ENCODE measurements at places on chromosomes 7 and 10.

DNA sequence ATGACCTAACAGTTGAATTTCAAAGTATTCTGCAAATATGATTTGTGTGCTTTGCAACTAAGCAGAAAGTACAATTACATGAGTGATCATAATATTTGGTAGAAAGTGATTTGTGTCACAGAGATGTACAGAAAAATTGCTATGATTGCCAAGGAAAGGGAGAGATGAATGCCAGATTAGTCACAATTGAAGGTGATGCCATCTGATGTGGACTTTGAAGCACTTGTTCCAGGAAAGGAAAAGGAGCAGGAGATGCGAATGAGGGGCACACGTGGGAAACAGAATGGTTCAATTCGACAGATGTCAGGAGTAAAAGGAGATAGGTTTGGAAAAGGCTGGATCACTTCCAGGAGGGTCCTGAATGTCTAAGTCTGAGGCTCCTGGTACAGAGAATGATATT is 153.1 kb upstream of the LAMB4 start:
- DNase-seq: no peak

DNA sequence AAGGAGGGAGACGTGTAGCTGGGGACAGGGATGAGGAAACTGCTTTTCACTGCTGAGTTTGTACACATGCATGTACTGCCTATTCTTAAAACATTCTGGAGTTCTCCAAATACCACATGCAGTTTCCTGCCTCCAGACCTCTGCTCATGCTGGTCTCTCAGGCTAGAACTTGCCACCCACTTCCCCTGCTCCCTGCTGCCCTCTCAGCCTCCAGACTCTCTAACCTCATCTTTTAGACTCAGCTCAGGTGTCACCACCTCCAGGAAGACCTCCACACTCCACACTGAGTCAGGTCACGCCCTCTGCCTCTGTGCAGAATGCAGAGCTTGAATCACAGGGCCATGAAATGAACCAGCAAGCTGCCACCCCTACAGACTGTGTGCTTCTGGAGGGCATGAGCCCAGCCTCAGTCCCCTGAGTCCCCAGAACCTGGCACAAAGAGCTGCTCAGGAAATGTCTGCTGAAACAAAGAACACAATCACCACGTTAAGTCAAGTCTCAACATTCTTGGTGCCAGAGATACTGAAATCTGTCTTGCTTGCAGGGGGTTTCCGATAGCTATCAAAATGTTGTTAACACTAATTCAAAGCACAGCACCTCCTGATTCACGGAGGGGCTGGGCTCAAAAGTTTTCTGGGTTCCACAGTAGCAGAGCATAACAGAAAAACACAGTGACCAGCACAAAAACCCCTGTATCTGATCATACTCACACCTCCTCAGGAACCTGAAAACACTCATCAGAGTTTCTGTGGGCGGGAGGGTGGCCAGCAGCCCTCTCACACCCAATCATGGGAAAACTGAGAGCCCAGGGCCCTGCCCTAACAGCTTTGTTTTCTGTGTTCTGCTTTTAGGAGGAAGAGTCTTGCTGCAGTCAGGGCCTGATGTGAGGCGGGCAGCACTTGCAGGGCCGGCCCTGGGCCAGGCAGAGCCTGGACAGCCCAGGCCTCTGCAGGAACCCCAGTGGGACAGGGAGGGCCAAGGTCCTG is 21.1 kb downstream of the FAM53B start:
- no peak for DNase-seq

GRCh38 chr7:73840715-73841379 is 1.5 kb downstream of the METTL27 start:
- DNase-seq: no peak

GRCh38 chr10:77068969-77069368 is 568.6 kb downstream of the KCNMA1 start:
- no peak for DNase-seq

DNA sequence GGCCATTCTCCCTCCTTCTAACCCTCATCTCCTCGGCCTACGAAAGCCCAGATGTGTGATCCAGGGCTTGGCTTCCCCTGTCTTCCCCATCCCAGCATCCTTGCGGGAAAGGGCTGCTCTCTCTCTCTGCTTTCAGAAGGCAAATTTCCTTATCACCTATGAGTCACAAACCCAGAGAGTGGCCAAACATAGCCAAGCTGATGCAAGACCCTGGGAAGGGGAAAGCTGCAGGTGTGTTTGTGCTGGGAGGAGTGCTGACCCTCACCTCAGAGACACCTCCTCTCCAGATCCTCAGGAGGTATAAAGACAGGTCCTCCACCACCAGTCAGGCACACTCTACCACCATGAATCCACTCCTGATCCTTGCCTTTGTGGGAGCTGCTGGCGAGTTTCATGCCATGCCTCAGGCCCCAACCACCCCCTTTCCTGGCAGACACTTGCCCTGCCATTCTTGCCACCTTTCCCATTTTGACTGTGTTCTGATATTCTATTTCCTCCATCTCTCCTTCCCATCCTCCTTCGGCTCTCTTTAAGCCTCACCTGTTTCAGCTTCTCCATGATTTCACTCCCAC is 10.6 kb upstream of the PRSS2 start:
- DNase-seq: no peak

DNA sequence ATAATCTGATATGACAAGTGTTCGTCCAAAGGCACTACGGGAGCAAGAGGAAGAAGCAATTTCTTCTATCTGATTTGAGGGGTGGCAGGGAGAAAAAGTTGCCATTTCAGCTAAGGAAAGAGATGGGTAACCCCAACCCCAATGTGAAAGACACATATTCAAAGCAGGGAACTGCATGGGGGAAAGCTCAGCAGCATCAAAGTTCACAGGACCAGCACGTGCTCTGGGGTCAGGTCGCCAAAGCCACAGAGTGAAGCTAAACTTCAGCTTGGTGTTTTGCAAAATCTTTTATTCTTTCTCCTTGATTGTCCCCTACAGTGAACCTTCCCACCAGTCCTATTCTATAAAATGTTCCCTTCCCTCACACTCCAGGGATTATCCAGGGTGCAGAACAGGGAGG is 112.8 kb upstream of the PPP2R2D start:
- no peak for DNase-seq

DNA sequence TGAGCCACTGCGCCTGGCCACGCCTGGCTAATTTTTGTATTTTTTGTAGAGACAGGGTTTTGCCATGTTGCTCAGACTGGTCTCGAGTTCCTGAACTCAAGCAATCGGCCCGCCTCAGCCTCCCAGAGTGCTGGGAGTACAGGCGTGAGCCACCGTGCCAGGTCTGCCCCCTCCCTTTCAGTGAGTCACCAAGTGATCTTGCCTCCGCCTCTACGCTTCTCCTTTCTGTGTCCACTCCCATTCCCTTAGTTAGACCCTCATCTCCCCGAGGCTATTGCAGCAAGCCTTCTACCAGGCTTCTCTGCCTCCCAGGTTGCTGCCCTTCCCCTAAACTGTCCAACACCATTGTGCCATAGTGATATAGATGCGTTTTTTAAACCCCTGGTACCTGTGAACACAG is 32.9 kb downstream of the CDC123 start:
- DNase-seq: no peak

- DNase-seq: no peak
Observed at GRCh38 chr10:124305131-124305530, 113.6 kb downstream of the OAT start.

- no peak for DNase-seq
Observed at GRCh38 chr10:70565556-70566514, 36.7 kb downstream of the PRF1 start.

GRCh38 chr7:8274589-8274988 is 12.6 kb upstream of the ICA1 start:
- DNase-seq: no peak

DNA sequence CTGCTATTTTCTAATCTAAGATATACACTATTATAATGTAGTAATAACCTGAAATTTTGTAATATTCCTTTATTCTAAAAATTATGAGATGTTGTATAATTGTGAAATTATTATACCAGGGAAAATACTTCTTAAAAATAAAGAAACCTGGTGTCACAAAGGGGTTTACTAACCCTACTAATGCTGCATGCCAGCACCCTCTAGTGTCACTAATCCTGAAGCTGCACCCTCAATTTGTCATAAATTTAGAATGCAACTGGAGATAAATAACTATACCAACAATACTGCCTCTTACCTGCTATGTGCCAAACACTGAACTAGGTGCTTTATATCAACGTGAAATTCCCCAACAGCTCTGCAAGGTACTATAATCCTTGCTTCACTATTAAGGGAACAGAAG is 30.8 kb downstream of the TM9SF3 start:
- DNase-seq: no peak

DNA sequence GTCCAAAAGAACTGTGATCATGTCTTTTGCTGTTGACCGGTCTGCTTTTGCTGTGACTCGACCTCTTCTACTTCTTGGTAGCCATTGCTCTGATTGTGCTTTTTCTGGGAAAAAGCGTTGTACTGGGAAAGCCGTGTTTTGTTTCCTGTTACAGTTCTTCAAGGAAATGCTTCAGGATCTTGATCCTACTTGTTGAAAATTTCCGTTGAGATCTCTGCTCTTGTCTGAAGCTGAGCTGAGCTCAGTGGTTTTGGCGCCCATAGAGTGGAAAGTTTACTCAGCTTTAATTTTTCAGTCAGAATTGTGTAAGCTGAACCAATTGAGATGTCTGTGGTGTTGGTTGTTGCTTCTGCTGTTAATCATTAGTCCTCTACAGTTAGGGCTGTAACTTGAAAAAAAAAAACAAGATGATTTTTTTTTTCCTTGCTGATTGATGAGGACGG is 302.2 kb downstream of the CCDC3 start:
- no peak for DNase-seq

Data from breast epithelium (tissue), 4 donors.